ENCODE measurements at places on chromosomes 4 and X. TPM values are rescaled to one million over a fixed set of nuclear protein-coding genes. Genes with fewer than 3 reads are reported as not detected.

DNA sequence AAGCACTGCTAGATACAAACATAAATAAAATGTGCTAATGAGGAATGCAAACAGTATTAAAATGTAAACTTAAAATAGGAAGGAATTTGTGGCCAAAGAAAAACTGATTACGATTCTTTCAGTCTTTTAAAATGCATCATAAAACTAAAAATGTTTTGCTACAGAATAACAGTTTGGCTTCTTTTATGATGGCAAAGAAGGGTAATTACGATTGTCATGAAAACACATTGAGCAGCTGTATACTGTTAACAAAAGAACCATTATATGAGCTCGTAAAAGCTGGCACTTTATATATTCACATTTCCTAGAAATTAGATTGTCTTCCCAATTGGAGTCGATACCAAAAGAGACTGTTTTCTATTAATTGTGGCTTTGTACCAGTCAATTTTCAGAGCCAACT lies 290.4 kb downstream of the NR3C2 start:
- no peak for DNase-seq

DNA sequence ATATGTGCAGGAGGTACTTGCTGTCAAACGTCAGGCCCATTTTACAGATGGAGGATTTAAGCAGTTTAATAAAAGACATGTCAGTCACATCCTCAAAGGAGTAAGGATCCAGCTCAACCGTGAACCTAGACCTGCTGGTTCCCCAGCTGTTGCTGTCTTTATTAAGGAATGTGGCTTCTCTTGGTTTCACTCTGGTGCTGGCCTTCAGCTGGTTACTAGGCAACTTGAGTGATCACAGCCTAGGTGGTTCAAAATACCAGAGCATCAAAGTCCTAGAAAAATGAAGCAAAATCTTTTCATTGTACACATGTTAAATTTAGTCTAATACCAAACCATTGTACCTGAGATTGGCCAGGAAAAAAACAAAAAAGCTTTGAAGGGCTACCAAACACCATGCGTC lies 32.7 kb upstream of the GLRA2 start:
- no peak for DNase-seq

GRCh38 chrX:8907688-8908087 lies 106.5 kb upstream of the FAM9A start:
- no peak for DNase-seq

DNA sequence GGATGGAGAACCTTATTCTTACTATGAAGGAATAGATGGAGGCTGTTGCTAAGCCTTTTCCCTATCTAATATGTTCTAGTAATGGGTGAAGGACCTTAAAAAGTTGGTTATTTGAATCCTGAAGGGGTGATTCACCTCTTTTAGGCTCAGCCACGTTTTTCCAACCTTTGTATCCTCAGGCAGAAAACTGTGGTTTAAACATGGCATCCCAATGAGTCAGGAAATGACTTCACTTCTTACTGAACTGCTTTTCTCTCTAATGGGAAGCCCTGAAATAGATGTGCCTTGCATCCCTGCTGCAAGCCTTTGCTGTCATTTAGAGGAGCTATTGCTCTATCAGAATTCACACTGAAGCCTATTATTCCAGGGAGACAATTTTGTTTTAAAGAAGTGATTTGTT lies 191.0 kb upstream of the ARX start:
- no peak for DNase-seq

GRCh38 chr4:37737466-37737865 lies 51.3 kb upstream of the RELL1 start:
- DNase-seq = no peak

- no peak for DNase-seq
Observed at GRCh38 chr4:40682290-40683101, 52.8 kb upstream of the RBM47 start.

GRCh38 chr4:181307824-181308223 lies 935.4 kb upstream of the TENM3 start:
- DNase-seq = no peak

- DNase-seq = no peak
Observed at GRCh38 chr4:177607111-177607573, 164.9 kb upstream of the AGA start.

GRCh38 chr4:53465281-53465680 lies 87.8 kb downstream of the FIP1L1 start:
- no peak for DNase-seq

GRCh38 chr4:64889906-64890610 lies 480.8 kb upstream of the TECRL start:
- DNase-seq = no peak

- DNase-seq = no peak
Observed at GRCh38 chr4:82629238-82630000, 67.6 kb upstream of the TMEM150C start.

- no peak for DNase-seq
Observed at GRCh38 chrX:20432746-20433387, 166.2 kb upstream of the RPS6KA3 start.

DNA sequence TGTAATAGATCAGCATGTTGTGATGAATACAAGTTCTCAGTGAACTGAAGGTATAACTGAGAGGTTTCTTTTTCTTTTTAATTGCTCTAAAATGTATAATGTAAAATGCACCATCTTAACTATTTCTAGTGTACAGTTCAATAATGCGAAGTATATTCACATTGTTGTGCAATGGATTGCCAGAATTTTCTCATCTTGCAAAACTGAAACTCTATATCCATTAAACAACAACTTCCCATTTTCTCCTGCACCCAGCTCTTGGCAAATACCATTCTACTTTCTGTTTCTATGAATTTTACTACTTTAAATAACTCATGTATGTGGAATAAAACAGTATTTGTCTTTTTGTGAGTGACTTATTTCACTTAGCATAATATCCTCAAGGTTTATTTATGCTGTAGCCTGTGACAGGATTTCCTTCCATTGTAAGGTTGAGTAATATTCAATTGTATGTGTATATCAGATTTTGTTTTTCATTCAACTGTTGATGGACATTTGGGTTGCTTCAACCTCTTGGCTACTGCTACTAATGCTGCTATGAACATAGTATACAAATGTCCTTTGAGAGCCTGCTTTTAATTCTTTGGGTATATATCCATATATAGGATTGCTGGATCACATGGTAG lies 53.5 kb upstream of the NPFFR2 start:
- no peak for DNase-seq

GRCh38 chr4:38921151-38921550 lies 53.5 kb downstream of the FAM114A1 start:
- DNase-seq = no peak

DNA sequence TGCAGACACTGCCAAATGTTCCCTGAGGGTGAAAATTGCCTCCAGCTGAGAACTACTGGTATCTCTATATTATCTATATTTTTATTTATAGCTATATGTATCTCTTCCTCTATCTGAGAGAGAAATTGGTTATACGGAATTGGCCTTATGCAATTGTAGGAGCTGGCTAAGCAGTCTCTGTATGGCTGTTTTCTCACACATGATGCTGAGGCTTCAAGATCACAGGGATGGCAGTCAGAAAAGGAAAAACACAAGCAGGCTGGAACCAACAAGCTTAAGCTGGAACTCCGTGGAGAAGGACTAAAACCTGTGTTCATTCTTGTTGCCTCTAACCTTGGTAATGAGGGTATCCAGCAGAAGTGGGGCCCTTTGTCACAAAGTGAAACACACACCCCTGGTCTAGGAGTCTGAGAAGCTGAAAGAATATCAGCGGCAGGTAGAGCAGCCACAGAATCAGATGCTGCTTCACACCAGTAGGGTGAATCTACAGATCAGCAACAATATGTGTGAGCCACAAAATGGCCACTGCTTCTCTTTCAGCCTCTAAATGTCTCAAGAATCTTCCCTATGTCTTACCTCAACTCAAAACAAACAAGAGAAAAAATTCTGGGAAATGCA lies 166.5 kb upstream of the PPP1R2C start:
- no peak for DNase-seq

DNA sequence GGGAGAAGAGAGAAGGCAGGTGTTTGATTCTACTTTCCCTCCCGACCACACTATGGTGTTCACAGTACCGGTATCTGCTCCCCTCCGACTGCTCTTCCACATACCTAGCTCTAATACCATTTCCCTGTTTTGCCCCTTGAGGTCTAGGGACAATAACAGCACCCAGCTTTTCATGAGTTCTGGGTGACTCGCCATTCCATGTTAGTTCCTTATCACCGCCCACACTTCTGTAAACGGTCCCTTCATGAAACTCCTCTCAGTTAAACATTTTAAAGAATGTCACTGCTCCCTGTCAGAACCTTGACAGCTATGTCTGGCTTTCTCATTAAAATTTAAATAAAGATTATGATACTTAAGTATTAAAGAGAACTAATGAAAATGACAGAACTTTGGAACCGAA lies 136.7 kb downstream of the ADAMTS3 start:
- no peak for DNase-seq

DNA sequence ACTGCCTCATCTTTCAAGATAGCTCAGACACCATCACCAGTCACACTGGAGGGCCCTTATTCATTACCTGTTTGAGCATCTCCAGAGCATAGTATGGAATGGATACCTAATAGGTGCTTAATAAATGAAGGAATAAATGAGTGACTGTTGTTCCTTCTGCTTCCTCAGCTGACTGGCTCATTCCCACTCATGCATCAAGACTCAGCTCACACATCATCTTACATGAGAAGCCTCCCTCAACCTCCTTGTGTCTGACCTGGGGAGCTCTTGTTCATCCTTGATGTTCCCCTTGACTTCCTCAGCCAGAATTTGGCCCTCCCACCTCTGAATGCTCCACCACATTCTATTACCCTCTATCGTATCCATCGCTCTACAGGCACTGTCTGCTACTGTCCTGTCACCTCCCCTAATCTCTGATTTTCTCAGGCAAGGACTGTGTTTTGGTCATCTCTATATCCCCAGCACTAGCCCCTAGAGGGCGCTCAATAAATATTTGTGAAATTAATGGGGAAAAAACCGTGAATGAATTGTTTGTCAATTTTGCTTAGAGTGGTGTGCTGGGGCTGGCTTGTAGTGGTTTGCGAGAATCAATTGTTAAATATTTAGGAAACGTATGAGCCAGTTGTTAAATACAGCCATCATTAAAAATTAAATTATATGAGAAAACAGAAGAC lies 88.3 kb downstream of the NHSL2 start:
- peak; percentile 38 for DNase-seq

DNA sequence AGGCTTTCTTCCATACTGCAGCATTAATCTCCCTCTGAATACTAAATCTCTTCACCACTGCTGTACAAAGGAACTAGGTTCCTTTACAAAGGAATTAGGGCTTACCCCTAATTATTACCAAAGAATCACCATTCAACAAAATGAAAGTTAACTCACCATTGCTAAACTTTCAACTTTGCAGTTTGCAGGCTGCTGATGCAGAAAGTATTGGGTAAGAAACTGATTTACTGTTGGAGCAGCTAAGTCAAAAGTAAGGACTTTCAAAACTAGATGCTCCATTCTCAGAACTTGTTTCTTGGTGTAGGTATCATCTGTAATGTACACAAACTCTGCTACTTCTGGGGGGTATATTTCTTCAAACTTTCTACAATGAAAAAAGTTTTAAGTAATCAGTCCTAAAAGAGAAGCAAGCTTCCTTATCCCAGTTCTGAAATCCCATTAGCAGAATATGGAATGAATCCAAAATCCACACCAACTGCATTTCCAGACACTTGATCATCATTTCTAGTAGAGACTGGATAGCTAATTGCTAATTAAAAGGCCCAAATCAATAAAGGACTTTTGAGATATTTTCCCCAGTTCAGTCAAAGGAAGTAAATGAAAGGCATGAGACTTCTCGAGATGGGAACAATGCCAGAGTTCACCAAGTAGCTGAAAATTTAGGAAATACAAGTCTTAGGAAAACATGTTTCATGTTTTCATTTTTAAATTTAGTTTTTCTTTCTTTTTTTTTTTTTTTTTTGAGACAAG lies 4.3 kb downstream of the CCNA2 start:
- DNase-seq = no peak

DNA sequence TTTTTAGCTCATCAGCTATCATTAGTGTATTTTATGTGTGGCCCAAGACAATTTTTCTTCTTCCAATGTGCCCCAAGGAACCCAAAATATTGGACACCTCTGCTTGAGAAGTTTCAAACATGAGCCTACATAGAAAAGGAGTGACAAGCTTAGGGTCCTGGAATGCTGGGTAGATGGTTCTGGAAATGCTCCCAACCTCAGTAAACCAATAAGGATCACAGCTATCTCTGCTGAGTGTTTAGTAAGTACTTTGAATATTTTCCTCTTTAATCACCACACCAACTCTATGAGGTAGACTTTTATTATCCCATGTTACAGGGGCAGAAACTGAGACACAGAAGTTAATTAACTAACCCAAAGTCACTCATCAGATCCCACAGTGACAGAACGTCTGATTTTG lies 164.9 kb upstream of the KLF3 start:
- DNase-seq = no peak

DNA sequence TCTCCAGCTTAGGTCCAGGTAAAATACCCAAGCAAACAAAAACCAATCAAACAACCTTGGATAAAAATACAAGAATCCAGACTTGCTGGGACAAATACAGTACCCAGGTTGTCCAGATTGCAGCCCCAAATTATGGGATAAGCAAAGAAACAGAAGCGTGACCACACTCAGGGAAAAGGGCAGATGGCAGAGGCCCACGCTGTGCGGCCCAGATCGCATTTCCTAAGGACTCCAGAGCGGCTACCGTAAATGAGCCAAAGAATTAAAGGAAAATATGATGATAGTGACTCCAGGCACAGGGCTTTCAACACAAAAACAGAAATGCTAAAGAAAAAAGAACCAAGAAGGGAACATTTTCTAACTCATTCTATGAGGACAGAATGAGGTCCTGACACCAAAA lies 50.3 kb downstream of the FGFRL1 start:
- DNase-seq = no peak

DNA sequence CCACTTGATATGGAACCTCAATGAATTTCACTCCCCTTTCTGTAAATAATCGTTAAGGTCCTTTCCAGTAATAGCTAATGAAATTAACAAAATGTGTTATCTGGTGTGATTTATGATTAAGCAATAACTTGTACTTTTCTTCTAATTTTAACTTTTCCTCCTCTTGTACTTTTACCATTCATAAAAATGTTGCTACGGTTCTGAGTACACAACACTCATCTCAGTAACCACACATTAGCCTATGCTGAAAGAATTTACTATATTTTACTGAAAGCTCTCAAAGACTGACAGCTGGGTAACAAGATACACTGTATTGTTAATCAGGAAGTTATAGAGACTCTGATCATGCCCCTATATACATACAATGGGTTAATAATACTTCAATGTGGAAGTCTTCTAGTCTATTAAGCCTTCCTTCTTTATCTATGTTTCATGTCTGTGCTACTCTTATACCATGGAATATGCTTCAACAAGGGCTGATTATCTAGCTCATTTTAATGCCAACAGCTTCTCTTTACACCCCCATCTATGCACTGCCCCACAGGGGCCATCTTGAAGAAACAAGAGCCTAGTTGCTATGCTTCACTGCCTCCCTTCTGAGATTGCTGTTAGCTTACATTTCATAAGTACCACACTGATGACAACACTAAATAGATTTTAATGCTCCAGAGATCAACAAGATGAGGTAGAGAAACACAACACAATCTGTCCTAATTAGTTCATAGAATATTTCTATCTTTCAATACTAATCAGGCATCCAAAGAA lies 39.1 kb downstream of the LAMP2 start:
- DNase-seq = no peak

- DNase-seq = no peak
Observed at GRCh38 chr4:1210241-1210841, 38.0 kb upstream of the SPON2 start.

- peak; percentile 83 for DNase-seq
Observed at GRCh38 chrX:76427560-76428242, at the start of gene MAGEE1. Gene MAGEE1, plus strand, starts transcription at chrX:76427710. Its CDS starts 221 bp downstream, at chrX:76427931.

The MXRA5 gene
- not detected for polyA plus RNA-seq

The HMGN5 gene
- 2.6 TPM for polyA plus RNA-seq

The PAGE1 gene
- not detected for polyA plus RNA-seq

The ARR3 gene
- not detected for polyA plus RNA-seq

The MAP3K15 gene
- polyA plus RNA-seq = not detected

The DDX60 gene
- polyA plus RNA-seq = 22.3 TPM

The CYBB gene
- polyA plus RNA-seq = 1.2 TPM

The TEC gene
- polyA plus RNA-seq = 1.2 TPM

Measured in CD4-positive, CD25-positive, alpha-beta regulatory T cell (primary cell).